ENCODE measurements at places on chromosomes 7 and 10.

DNA sequence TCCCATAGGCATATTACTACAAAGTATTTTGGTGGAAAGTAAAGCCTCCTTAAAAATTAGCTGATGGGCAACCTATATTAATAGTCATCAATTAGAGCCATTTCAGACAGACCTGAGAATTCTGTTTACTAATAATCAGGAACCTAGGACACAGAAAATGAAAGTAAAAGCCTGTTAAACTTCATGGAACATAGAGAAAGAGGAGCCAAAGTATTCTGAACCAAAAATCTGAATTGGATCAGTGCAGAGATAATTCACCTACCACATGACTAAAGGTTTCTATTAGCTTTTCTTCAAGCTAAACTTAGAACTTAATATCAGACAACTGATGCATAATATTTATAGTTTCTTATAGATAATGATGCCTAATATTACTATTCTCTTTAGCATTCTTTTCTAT, 204.5 kb upstream of the RHOBTB1 start:
- no peak for DNase-seq

DNA sequence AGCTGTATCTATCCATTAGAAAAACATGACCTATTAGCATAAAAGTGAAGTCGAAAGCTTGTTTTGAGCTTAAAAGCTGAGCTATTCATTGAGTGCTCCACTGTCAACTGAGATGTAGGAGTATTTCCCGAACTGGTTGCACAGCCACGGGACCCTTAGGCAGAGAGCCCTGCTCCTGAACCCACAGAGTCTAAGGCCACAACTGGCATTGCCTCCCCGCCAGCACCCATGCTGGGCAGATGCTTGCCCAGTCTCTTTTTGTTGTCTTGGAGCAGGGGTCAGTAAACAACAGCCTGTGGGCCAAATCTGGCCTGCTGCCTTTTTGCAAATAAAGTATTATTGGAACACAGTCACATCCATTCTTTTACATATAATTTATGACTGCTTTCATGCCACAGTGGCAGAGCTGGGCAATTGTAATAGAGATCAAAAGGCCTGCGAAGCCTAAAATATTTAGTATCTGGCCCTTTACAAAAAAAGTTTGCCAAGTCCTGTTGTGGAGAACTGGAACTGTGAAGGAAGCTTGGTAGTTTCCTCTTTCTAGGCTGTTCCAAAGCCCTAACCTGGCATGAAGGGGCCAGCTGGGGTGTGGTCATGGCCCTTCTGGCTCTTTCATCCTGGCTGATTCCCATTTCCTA, 58.4 kb upstream of the WAPL start:
- no peak for DNase-seq

GRCh38 chr10:126387041-126387921, 996 bp downstream of the ADAM12 start:
- no peak for DNase-seq

- no peak for DNase-seq
Measured at GRCh38 chr7:122304319-122304975, at the start of gene FEZF1. TSS of gene FEZF1 (minus strand) at chr7:122304750. CDS start at chr7:122304437, 313 bp downstream.

- DNase-seq, result no peak
Measured at GRCh38 chr7:36979810-36980248, 255.5 kb upstream of the AOAH start.

GRCh38 chr10:86345296-86345858, 21.2 kb downstream of the GRID1 start:
- DNase-seq, result no peak

DNA sequence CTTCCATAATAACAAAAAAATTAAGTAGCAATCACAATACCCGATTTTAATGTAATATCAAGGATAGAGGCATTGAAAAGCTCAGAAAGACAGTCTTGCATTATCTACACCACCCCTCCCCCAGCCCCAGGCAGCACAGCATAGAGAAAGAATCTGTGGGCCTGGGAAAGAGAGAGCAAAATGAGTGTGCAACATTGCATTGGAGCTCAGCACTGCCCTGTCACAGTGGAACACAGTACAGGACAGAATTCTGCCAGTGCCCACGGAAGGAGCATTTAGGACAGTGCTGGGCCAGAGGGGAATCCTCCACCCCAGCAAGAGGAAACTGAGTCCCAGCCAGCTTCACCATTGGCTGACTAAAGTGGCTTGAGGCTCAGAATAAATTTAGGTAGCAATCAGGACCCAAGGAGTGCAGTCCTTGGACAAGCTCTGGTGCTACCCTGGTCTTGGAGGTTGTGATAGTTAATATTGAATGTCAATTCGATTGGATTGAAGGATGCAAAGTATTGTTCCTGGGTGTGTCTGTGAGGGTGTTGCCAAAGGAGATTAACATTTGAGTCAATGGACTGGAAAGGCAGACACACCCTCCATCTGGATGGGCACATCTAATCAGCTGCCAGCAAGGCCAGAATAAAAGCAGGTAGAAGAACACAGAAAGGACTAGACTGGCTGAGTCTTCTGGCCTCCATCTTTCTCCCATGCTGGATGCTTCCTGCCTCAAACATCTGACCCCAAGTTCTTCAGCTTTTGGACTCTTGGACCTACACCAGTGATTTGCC, 234.4 kb downstream of the ANK3 start:
- DNase-seq, result no peak

DNA sequence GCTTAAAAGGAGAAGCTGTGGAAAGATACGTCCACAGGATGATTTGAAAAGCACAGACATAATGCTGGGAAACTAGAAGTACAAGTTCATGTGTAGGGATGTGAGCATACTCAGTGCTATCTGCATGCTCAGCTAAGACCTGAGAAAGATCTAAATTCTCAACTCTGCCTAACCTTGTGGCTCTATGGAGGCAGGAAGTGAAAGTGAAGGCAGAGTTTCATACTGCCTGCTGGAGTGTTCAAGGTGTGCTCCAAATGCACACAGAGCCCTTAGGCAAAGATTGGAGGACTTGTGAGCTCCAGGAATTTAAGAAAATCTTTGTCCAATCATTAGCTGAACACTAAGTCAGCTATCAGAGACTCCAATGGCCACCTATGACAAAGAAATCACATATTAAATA, 190.9 kb downstream of the RNLS start:
- no peak for DNase-seq

DNA sequence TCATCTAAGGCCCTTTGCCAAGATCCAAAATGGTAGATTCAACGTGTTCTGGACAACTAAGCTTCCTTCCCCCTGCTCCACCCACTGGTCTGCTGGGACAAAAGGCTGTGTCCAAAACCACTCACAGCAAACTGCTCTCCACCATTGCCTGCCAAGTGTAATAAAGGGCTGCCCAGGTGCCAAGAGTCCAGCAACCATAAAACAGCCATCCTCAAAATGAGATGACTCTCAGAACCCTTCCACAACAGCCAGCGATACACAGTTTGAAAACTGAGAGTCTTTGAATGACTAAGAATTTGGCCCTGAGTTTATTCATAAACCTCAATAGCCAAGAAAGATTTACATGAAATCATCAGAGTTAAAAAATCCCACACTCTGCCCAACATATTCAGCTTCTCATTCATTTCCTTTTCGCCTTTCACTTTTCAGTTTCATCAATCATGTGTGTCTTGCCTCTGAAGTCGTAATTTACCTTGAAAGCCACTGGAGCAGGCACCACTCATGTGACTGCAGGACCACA, 658.1 kb upstream of the MGMT start:
- no peak for DNase-seq

DNA sequence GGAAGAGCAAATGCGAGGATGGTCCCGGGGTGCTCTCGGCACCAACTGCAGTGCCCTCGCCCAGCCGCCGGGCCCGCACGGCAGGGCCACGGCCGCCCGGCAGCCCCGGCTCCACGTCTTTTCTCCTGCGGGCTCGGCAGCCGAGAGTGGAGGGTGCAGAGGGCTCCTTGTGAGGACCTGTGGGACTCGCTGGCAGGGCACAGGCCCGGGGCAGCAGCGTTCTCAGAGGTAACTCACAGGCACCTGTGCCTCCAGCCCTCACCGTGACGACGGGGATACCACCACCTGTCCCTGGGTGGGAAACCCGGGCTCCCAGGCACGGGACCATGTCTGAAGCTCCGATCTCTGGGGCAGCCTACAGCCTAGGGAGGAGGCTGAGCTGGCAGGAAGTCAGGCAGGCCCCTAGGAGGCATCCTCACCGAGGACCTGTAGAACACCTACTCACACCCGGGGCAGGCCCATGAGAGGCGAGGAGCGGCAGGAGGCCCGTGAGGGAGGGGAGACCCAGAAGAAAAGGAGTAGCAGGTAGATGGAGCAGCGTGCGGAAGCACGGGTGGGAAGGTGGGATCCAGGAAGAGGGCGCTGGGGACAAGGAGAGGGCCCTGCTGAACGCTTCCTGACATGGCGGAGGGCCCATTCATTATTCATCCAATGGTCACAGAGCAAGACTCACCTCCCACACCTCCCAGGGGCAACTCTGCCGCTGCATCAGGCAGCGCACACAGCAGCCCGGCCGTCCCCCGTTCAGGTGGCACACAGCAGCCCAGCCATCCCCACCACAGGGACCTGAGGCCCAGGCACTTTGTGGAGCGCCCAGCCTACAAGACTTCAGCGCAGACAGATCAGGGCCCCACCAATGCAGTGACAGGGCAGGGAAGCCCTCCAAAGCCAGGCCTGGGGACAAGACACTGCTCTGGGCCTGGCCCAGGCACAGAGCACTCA, 244.9 kb downstream of the MAD1L1 start:
- DNase-seq, result no peak

DNA sequence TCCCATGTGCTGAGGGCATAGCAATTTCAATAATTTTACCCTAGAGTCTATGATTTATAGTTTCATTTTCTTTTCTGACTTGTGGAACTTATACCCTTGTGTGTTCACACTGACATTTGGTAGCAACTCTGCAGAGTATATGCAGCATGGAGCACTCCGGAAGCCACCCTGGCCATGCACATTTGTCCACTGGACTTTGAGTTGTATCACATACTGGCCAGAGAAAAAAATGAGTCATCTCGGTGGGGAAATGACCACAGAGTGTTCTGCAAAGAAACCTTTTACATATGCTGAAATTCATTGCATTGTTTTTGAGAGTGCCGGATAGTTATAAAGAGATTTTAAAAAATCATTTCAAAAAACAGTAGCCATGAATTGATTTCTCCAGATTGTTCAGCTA, 164.8 kb upstream of the COBL start:
- DNase-seq, result no peak

GRCh38 chr7:155281398-155281969, 16.2 kb upstream of the INSIG1 start:
- DNase-seq, result no peak

DNA sequence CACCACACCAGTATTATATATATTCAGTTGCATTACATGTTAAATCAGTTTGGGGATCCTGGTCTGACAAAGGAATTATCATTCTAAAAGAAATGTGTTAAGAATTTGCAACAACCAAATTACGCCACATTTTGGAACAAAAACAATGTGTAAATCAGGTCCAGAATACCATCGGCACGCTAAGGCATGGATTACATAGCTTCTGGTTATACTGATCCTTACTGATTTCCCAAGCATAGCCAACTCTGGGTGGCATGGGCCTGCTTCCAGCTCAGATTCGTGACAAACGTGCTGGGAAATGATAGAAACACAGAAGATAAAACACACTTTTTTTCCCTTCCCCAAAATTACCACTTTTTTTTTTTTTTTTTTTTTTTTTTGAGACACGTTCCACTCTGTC, 660.0 kb downstream of the SORCS1 start:
- no peak for DNase-seq

DNA sequence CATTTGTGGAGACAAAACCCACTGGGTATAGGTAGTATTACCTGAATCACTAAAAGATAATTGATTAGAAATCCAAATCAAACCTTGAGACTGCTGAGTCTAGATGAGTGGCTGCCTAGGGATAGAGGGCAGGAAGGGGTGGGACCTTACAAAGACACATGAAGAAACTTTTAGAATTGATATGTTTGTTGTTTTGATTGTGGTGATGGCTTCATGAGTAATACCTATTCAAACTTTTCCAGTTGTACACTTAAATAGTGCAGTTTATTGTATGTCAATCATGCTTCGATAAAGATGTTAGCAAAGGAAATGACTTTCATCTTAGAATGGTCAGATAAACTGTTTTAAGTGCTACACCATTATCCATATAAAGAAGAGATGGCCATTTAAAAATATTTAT, 188.7 kb upstream of the KAT6B start:
- no peak for DNase-seq

All from retinal pigment epithelial cell (primary cell).